ENCODE measurements at places on chromosomes 3 and 15.

- DNase-seq = no peak
Observed at GRCh38 chr15:65300924-65301441, 3.5 kb upstream of the RNU5B-1 start.

DNA sequence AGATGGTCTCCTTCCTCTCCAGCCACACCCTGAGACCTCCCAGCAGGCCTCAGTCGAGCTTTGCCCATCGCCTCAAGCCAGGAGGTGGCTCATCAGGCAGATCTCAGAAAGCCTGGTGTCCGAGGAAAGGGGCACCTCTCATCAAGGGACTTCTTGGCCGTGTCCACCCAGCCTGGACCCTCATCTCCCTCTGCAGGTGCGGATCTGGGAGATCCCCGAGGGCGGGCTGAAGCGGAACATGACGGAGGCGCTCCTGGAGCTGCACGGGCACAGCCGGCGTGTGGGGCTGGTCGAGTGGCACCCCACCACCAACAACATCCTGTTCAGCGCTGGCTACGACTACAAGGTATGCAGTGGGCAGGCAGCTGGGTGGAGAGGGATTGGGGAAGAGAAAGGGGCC is 110.2 kb downstream of the ANP32A start:
- DNase-seq = no peak

GRCh38 chr15:33964665-33965040 is 3.6 kb upstream of the CHRM5 start:
- no peak for DNase-seq

- DNase-seq = no peak
Observed at GRCh38 chr3:66544619-66545429, 44.0 kb upstream of the LRIG1 start.

GRCh38 chr3:27990324-27990723 is 251.1 kb upstream of the CMC1 start:
- no peak for DNase-seq

GRCh38 chr3:149307435-149307783 is 26.0 kb downstream of the TM4SF18 start:
- DNase-seq = no peak

GRCh38 chr3:38367779-38368178 is 21.2 kb downstream of the XYLB start:
- DNase-seq = no peak

DNA sequence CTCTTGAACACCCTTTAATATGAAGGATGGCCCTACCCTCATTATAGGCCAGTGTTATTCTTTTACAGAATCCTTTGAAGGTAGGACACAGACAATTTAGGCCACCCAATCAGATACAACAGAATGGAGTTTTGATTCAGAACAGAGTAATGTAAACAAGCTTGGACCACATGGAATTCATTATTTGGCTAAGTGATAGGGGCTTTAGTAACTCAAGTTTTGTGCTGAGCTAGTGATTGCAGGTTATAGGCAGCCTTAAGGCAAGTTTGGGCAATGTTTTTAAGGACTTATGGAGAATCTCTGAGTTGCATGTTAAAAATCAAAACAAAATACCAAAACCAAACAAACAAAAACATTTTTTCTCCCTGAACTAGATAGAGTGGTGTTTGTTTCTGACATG is 312.1 kb upstream of the ROBO1 start:
- DNase-seq = no peak

DNA sequence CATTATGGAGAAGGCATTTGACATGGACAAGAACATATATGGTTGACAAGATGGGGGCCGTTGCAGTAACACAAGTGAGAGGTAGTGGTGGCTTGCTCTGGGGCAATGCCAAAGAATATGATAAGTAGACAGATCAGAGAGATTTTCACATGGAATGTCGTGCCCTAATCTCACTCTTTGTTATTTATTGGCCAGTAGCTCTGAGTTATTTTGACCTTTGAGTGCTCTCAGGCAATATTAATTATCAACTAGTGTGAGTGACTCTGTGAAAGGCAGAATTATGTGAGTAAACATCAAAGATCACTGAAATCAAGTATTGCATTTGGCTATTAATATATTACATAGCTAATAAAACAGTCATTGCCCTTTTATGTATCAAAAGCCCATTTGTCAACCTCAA is 164.9 kb upstream of the ADAMTS9 start:
- DNase-seq = no peak

DNA sequence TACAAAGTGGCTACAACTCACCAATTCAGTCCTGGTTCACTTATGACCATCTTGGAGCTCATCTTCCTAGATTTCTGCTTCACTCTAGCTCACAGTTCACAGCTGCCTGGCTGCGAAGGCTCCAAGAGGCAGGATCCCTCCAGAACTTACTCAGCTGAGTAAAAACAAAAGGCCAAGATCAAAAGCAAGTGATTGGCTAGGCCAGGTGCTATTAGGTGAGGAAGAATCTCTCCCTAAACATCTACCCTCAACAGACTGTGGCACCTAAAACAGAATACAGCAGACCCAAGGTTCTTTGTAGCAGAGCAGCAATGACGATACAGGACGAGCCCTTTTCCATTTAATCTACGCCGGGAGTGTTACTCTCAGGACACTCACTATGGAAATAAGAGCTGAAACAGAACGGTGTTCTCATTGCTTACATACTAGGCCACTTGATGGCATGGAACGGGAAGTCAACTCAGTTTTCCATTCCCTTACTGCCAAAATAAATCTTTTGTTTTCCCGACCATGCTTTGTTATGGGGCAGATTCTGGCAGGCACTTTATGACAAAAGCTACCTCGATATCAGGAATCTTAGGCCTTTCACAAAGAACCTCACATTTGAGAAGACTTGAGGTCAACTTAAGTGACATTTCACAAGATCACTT is 901 bp downstream of the ICE2 start:
- DNase-seq = no peak

DNA sequence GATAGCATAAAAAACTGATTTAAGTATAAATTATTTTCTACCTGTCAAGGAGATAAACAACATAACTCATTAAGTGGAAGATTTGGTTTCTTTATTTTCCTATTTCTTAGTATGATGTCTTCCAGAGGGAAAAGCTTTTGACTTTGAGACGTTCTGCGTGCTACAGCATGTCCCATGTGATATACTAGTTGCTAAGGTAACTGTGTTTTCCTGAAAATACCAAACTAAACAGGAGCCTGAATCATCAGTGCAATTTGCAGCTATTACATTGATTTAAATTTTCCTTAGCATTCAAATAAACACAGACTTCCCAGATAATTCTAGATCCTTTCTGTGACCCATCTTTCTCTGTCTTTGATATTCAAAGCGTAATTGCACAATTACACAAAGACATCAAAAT is 117.7 kb upstream of the P2RY1 start:
- no peak for DNase-seq

DNA sequence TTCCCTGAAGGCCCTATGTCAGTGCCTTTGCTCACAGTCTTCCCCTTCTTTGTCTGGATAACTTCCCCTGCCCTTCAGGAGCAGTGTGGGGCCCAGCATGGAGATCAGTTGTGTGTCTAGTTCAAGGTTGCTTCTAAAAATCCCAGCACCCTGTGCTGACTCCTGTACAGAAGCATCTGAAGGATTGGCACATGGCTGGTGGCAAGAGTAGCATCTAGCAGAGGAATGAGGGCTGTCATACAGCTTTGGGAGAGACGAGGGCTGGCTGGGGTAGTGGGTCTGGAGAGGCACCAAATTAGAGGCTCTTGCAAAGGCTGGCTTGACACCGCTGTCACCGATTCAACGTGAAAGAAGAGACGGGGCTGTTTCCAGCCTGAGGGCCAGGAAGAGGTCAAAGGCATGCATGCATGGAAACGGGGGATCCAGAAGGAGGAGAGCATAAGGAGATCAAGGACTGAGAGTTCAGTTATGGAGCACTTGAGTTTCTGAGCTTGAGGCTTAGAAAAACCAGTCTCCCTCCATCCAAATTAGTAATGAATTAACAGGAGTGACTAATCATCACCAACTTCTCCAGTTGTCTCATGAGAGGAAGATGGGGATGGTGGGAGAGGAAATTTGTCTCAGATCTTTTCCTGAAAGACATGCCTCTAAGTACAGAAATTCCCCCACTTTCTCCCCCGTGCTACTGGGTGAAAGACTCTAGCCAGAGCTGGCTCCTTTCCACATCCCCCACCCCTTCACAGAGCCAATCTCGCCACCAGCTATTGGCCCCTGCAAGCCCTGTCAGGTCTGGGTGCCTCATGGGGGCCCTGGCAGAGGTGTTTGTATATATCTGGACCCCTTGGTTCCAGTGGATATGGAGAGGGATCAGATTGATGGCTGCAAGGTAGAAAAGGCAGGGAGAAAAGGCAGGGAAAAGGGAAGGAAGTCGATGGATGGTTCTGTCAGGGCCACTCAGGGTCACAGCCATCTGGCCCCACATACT is 45.9 kb downstream of the SLCO2A1 start:
- no peak for DNase-seq

DNA sequence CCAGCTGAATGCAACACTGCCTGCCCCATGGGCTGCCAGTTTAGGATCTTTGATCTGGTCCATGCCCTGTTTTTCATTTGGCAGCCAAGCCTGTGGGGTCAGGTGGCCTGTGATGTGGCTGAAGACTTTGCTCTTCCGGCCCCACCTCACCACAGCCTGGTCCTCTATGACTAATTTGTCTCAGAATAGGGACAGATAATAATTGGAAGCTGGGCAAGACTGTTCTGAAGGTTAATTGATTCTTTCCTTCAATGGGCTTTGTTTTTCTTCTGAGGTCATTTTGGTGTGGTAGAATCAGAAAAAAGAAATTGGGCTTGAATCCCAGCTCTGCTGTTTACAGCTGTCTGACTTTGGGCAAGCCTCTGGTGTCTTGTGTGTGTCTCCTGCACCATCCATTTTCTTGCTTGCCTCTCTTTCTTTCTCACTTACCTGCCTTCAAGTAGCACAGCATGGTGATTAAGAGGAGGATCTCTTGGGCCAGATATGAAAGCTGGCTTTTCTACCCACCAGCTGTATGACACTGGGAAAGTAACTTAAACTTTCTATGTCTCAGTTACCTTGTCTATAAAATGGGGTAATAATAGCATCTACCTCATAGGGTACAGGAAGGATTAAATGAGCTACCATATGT is 24.2 kb downstream of the ABHD2 start:
- no peak for DNase-seq

DNA sequence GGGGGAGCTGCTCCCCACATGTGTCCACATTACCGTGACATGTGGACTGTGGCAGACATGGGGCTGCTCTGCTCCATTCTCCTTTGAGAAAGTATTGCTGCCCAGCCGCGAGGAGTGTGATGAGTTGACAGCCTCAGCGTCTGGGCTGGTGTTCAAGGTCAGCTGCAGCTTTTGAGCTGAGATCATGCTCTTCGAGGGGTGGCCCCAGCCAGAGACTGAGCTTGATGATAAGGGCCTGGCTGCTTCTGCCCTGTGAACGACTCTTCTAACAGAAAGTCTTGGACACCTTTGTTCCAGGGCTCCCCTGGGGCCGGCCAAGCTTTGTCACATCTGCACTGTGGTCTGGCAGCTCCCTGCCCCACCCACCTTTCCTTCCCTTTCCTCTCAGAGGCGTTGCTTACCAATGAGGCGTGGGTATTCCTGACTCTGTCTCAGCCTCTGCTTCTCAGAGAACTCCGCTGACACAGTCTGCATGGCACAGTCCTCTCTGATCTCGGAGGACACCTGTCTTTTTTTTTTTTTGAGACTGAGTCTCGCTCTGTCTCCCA is 86.6 kb downstream of the CHRD start:
- no peak for DNase-seq

- DNase-seq = peak; percentile 80
Observed at GRCh38 chr3:197599089-197599765, 43.5 kb upstream of the BDH1 start.

DNA sequence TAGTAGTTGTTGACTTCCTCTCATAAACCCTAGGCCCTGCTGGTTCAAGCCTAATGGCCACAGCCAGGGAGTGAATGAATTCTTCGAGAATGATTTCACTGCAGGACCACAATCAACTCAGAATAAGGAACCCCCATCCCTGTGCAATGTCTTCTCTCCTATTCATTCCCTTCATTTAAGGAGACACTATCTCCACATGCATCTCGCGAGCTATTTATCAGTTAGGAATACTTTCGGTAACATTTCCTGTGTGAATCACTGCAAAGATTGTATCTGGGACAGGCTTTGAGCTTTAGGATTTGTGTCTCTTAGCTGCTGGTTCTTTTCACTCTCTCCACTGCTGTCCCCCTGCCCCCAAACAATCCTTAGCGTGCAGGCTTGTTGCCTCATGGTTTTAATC is 94.4 kb downstream of the MYLK start:
- no peak for DNase-seq

DNA sequence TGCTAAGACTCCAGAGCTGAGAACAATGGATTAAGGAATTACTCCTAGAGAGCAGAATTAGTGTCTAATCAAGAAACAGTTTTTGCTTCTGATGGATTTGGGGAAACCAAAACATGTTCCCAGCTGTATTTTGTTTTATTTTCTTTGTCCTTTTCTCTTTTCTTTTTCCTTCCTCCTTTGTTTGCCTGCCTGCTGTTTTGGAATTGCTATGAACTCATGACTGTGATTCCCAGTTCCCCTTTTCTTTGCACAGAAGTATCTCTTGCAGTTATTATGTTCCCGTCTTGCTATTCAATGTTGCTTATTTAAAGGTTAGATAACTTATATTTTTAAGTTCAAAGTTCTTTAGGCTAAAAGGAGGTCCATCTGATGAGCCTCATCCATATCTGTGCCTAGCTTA is 77.0 kb upstream of the GBE1 start:
- DNase-seq = no peak

DNA sequence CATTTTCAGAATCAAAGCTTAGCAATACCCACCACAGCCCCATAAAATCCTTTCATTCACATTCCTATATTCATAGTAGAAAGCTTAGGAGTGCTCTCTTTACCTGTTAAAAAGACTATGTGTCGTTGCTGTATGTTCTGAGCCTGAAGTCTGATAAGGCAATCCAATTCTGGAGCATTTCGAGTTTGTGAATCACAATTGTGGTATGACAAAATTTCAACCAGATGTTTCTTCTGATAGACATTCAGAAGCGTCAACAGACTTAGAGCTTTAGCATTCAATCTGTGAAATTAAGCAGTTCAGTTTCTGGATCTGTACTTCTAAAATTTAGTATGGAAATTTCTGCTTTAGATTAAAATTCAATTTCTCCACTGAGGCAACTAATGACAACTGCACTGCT is 58.3 kb downstream of the TASOR start:
- no peak for DNase-seq

DNA sequence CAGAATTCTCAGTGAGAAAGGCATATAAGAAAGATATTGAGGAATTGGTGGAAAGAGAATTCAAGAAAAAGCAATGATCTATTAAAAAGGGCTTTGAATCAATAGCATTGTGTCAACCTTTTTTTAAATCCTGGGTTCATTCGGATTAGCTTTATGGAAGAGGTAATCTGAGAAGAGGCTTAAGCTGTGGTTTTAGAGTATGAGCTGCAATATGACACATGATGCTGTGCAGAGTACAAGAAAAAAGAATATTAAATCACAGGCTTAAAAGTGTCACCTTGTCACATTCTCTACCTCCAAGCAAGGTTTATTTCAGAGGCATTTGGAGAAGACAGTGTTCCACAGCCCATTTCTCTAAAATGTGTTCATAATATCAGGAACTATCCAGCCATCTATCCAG is 128.9 kb downstream of the RTP4 start:
- no peak for DNase-seq

DNA sequence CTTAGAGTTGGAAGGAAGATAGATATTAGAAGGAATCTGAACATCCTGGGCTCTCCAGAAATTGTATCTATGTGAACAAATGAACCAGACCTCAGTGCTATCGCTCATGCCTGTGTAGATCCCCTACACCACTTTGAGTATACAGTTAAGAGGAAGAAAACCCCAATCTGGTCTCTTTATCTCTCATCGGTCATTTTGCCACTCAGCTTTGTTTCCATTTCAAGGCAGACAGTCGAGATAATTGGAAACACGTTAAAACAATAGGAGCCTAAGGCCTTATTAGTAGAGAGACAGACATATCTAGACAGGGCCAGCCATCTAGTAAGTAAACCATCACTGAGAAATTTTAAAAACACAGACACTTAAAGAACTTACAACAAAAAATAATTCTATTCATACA is 101.6 kb downstream of the MYLK start:
- no peak for DNase-seq
